ENCODE measurements at places on chromosomes 16 and 17. TPM values are rescaled to one million over a fixed set of nuclear protein-coding genes. Genes with fewer than 3 reads are reported as not detected.

DNA sequence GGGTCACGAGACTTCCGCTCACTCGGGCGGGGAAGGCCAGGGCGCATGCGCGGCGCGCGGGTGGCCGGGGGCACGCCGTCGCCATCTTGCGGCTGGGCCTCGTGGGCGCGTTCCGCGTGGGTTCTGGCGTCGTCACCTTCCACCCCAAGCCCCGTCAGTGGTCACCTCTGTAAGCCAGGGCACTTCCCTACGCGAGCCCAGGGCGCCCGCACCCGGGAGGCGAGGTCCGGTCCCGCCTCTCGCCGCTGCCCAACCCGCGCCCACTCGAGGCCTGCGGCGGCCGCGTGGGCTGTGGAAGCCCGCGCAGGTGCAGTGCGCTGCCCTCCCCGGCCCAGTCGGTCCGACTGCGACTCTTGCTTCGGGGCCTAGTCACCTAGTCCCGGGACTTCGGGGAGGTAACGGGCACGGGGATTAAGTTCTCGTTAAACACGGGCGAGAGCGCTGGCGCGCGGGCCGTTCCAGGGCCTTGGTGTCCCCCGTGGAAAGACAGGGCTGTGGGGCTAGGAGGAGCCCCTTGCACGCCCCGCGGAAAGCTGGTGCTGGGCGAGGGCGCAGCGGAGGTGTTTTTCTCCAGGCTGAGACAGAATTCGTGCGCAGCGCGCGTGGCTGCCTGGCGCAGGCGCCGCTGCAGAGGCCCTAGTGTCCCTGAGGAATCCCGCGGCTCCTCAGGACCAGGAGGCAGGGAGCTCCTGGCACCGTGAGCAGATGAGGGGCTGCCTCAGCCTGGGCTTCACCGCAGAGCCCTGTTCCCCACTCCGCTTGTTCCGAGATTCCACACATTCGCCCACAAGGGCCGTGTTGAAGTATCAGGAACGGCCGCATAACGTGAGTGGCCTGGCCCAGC lies 472 bp upstream of the ARHGDIA start:
- no peak for DNase-seq

DNAI2 gene
- total RNA-seq = not detected

DNA sequence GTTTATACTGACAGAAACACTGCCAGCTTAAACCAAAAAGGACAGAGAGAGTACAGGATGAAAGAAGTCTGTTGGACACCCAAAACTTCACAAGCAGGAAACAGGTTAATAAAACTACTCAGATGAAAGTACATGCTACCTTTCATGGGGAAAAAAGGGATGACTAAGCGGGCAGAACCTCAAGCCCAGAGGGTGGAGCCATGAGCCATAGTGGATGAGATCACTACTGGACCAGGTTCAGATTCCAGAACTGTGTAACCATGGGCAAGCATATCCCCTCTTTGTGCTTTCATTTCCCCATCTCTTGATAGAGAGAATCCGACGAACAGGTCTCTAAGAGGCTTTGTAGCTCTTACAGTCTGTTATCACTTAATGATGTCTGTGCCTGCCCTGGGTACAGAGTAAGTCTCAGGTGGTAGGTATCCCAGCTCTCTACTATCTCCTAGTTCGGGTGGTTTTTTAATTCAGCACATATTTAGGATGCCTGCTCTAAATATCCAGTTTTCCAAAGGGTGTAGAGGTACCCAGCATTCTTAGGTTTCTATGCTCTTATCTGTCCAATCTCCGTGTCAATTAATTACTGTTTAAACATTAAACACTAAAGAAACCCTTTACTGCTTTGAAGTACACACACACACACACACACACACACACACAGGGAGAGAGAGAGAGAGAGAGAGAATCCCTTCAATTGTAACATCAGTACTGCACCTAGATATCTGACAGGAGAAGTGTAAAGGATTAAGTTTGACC lies 206.7 kb downstream of the ZNF423 start:
- DNase-seq = peak; percentile 29

DNA sequence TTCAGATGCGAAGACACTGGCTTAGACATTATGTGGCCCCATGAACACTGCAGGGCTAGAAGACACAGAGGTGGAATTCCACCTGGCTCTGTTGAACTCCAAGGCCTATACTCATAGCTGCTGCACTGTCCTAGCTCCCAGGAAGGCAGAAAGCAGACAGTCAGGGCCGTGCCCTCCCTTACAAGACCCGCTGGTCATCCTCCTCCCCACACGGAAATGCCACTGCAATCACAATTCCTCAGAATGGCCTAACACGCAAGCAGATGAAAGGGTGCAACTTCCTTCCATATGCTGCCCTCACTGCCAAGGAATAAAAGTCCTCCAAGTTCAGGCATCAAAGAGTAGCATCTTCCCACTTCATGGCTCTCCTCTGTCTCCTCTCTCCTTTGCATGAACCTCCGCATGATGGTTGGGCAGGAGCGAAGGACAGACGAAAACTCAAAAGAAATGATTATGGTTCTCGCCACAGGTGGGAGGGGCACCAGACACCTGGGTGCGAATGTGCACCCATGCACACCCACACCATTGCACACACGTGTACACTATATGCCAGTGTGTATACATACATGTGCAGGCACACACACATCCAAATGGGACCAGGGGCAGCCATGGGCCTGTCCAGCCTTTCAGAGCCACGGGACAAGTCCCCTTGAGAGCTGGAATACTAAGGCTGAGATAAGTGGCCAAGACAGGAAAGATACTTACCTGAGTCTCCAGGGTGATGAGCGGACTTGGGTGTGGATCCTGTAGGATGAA lies 113.3 kb downstream of the XYLT1 start:
- DNase-seq = no peak

GP1BA gene
- not detected for total RNA-seq

DNA sequence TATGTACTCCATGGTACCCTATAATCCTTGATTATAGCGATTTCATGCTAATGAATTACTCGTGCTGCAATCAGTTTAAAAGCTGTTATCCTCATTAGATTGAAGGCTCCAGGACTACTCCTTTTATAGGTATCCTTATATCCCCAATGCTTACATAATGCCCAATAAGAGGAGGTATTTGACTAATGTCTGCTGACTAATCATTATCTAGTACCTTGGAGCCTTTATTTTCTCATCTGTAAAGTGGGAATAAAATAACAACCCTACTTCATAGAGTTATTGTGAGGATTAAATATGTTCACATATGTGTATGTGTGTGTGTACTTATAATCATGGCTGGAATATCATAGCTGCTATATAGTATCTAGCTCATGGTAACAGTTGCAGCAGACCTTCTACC lies 1031.5 kb downstream of the CDH11 start:
- no peak for DNase-seq

- DNase-seq = no peak
Measured at GRCh38 chr17:21172846-21173245, 41.1 kb downstream of the TMEM11 start.

NUDT7 gene
- 5.8 TPM for total RNA-seq

CORO6 gene
- total RNA-seq = 1.3 TPM
